ENCODE measurements at places on chromosomes 1 and 21.

- no peak for DNase-seq
Observed at GRCh38 chr1:224092601-224093000, 21.3 kb upstream of the FBXO28 start.

GRCh38 chr1:47424336-47424982 is 8.4 kb downstream of the FOXE3 start:
- DNase-seq, result peak; percentile 44

DNA sequence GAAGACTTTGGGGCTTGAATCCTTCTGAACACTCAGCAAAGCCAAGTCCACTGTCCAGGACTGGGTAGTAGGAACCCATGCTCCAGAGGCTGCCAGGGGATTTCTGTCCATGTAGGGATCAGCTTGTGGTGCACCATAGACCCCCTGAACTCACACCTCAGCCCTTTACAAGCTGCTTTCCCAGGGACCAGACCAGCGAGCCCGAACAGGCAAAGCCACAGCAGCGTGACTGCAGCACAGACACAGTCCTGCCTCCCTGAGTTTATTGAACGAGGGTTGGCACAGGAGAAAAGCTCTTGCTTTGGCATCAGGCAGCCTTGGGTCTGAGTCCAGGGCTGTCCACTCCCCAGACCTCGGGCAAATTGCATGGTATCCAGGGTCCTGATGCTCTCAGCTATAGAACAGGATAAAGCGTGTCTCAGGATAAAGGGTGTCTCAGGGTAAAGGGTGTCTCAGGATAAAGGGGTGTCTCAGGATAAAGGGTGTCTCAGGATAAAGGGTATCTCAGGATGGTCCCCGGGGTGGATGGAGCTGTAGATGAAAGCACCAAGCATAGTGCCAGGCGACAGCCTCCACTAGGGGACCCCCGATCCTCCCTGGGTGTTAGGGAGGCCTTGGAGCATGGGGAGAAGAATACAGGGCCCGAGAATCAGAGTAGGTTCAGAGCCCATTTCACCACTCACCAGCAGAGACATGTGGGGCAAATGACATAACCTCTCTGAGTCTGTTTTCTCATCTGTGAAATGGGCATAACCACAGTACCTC is 648.8 kb downstream of the NPHP4 start:
- no peak for DNase-seq

DNA sequence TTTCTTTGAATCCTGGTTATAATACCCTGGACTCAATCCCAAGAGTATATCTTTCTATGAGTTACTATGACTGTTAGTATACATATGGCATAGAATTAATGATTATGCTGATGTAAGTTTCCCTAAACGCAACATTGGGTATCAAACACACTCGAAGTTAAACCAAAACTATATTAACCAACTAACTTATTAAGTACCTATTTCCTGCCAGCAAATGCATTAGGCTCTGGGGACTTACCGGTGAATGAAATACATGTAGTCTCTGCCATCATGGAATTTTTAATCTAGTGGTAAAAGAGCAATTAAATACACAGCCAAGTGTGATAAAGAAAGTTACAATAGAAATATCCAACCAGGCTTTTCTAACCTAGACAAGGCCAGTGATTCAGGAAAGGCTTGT is 193.6 kb upstream of the ADGRL2 start:
- no peak for DNase-seq

GRCh38 chr21:46555678-46556077 is 49.2 kb downstream of the S100B start:
- no peak for DNase-seq

DNA sequence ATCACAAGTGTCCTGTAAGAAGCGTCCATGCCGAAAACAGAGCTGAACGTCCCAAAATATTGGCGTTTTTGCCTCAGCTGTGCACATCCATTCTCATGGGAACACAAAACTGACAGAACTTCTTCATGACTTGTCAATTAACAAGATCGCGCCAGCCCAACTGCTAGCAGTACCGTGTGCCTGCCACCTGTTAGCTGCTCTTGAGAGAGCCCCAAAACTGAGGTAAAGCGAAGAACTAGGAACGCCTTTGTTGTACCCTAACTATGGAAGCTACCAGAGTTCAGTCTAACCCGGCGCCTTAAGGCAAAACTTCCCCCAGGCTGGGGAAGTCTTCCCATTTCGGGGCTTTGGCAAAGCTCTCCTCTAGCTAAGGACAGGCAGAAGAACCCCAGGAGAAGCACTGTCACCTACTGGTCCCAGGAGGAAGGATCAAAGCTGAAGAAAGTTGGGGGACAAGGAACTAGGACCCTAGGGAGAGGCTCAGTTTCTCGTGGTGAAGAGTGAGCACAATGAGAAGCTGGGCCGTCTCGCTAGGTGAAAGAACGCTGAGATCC is 719 bp downstream of the EYA3 start:
- DNase-seq, result peak; percentile 55

- no peak for DNase-seq
Observed at GRCh38 chr1:79113836-79114235, 107.3 kb upstream of the ADGRL4 start.
